CD4-positive, alpha-beta T cell treated with Interferon gamma for 1 hour (primary cell): ENCODE measurements at places on chromosomes 2 and 18.

- DNase-seq: no peak
These were observed 11.5 kb downstream of the PGAP1 start for GRCh38 chr2:196914867-196915460.

GRCh38 chr2:65799141-65799854, 366.9 kb upstream of the SPRED2 start:
- DNase-seq: no peak

GRCh38 chr2:154452906-154453493, 245.5 kb upstream of the KCNJ3 start:
- no peak for DNase-seq

DNA sequence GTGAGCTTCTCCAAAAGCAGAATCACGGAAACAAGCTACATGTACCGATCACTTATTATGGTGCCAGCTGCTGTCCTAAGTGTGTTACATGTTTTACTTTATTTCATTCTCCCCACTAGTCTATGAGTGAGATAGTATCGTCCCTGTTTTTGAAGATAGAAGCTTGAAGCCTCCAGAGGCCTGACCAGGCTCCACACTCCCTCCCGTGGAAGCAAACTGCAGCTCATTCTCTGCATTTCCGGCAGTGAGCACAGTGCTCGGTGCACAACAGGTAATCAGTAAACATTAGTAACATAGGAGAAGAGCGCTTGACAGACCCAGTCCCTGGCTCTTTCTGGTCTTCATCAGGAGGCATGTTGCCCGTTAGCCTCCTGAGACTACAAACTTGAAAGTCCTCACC, 72.9 kb downstream of the ZBTB7C start:
- no peak for DNase-seq

DNA sequence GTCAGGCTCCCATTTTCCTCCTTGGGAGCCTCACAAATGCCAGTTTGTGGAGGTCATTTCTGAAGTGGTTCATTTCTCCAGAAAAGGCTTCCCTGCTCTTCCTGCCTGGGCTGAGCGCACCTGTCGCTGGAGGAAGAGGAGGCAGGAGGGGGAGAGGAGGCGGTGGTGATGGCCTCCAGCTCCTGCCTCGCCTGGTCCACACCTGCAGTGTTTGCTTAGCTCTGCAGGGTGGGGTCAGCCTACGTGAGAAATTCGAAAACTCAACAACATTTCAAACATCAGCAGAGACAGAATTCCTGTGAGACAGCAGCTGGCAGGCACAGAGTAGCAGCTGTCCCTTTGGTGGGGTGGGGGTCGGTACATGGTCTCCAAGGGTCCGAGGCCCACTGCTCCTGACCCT, 7.9 kb downstream of the IMPA2 start:
- DNase-seq: no peak

DNA sequence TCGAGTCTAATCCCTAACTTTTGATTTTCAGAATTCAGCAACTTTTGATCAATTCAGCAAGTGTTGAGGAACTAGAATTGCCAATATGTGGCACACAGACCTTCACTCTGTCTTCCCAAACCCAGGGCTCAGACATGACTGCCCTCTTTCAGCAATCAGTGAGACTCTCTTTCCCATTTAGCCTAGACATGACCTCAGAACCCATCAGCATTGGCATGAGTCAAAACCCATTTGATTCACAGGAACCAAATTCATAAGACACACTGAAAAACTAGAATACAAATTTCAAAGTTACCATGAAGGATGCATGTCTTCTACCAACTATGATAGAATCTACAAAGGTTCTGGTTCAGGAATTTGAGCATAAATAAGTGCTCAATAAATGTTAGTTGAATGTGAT, 113.6 kb upstream of the MAP3K20 start:
- no peak for DNase-seq

- no peak for DNase-seq
These were observed 385.5 kb downstream of the SETBP1 start for GRCh38 chr18:45066210-45066609.

DNA sequence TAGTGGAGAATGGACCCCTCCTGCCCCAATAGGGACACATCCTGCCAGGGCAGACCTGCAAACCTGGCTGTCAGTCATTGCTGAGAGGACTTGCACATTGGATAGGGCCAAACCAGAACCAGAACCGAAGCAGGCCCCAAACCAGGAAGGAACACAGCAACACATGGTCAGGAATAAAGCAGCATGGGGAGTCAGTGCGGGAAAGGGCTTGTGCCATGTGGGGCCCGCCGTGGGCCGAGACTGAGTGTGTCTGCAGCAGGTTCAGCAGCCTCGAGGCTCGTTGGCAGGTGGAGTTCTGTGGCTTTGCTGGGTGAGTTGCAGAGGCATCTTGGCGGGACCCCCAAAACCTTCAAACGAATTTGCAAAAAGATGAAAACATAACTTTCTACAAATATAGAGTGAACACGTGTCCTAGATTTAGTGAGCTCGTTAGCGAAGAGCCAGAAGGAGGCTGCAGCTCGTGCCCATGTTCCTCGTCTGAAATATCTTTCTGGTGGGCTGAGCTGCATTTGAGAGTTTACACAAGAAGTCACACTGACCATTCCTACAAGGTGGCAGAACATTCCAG, 44.9 kb upstream of the LDLRAD4 start:
- DNase-seq: no peak

GRCh38 chr2:224466304-224466895, 64.5 kb upstream of the FAM124B start:
- DNase-seq: no peak

DNA sequence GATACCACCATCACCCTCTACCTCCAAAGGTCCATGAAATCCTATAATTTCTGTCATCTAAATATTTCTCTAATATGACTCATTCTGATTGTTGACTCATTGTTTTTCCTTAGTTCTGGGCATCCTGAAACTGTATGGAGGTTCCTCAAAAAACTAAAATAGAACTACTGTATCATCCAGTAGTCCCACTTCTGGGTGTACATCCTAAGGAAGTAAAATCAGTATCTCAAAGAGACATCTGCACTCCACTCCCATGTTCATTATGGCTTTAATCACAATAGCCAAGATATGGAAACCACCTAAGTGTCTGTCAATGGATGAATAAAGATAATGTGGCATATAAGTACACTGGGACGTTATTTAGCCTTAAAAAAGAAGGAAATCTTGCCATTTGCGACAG, 125.8 kb upstream of the MYO3B start:
- no peak for DNase-seq

DNA sequence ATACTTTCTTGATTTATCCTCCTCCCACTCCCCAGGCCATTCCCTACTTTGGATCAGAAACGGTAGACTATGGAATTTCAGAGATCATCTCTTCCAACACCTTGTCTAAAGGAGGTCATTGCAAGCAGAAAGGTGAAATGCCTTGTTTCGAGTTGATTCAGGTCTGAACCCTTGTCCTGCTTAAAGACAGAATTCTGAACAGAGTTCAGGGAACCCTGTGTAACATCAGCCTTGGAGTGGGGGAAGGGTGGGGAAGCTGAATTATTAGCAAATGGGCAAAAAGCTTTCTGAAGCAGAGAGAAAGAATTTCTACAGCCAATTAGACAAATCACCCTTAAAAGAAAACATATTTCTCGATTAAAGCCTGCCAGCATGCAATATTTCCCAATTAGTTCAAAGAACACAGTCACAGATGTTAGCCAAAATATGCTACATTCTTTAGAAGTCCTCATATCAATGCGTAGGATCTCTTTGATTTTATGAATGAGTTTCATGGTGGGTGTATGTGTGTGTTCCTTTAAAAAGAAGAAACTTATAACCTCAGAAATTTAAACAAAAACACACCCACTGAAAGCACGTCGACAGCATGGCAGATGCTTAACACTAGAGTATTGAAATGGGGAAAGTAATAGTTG, 353.1 kb downstream of the RND3 start:
- no peak for DNase-seq

GRCh38 chr2:38810488-38810887, 32.5 kb downstream of the GEMIN6 start:
- DNase-seq: no peak

DNA sequence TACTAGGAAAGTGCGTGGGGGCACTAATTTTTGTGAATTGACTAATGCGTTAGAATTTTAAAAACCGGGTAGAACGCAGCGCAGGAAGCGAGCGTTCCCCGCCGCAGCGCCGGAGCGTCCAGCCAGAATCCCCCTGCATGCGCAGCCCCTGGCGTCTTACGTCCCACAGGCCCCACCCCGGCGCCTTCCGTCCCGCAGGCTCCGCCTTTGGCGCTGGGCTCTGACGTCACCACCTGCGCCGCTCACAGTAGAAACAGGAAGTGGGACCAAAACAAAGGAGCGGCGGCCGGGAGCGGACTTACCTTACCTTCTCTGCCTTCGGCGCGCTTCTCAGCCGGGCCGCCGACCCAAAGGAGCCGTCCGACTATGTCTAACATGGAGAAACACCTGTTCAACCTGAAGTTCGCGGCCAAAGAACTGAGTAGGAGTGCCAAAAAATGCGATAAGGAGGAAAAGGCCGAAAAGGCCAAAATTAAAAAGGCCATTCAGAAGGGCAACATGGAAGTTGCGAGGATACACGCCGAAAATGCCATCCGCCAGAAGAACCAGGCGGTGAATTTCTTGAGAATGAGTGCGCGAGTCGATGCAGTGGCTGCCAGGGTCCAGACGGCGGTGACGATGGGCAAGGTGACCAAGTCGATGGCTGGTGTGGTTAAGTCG, at the start of gene CHMP1B:
Gene CHMP1B, plus strand, starts transcription at position 268 of the 660 bp plus-strand sequence. Its CDS starts 99 bp downstream, at position 367.
- peak; percentile 97 for DNase-seq

GRCh38 chr2:154697418-154698252, 860 bp upstream of the KCNJ3 start:
- no peak for DNase-seq

DNA sequence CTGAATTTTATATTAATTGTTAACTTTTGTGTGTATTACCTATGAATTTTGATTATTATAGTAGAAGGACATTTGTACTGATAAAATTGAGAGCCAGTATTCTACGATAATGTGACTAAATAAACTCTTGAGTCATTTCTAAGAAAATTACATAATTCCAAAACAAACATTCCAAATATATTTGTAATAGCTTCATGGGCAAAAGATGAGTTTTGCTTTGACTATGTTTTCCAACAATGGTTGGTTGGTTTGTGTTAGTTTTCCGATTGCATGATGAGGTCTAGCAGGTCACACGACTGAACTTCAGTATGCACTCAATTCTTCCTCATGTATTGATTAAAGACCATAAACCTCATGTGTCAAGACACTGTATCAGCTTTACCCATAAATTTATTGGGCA, 71.7 kb upstream of the WDR75 start:
- DNase-seq: no peak

DNA sequence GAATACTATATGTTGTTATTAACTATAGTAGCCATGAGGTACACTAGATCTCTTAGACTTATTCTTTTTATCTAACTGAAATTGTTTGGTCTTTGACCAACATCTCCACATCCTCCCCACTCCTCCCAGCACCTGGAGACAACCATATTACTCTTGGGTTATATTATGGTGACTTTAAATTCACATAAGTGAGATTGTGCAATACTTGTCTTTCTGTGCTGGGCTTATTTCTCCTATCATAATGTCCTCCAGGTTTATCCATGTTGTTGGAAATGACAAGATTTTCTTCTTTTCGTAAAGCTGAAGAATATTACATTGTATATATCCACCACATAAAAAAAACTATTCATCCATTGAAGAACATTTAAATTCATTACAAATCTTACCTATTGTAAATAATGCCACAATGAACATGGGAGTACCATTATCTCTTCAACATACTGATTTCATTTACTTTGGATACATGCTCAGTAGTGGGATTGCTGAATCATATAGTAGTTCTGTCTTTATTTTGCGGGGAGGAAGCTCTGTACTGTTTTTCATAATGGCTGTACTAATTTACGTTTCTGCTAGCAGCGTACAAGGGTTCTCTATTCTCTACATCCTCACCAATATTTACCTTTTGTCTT, 159.2 kb upstream of the SCN7A start:
- no peak for DNase-seq
